ENCODE measurements at places on chromosomes 7 and 10. TPM values are rescaled to one million over a fixed set of nuclear protein-coding genes. Genes with fewer than 3 reads are reported as not detected.

DGKB gene
- not detected for polyA plus RNA-seq

PROSER2 gene
- polyA plus RNA-seq, result not detected

LRRN3 gene
- 0.19 TPM for polyA plus RNA-seq

GNAT3 gene
- polyA plus RNA-seq, result not detected

TMEM196 gene
- polyA plus RNA-seq, result not detected

DNA sequence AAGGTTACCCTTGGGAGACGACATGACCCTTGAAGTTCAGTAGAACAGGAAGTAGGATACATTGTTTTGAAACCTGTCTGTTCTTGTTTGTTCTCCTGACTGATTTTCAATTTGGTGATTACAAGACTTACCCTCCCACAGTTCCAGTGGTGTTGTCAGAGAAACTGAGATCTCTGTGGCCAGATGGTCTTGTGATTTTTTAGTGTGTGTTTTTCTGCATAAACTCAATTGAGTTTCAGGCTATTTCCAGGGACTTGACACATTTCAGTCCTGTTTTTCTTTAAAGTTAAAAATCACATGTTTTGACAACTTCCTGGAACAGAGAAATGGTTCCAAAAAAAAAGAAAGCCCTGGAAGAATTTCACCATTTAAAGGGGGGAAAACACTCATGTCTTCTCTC is 22.3 kb downstream of the PIK3CG start:
- no peak for DNase-seq

- no peak for DNase-seq
These were observed 33.6 kb downstream of the GPER1 start for GRCh38 chr7:1121476-1121875.

DNA sequence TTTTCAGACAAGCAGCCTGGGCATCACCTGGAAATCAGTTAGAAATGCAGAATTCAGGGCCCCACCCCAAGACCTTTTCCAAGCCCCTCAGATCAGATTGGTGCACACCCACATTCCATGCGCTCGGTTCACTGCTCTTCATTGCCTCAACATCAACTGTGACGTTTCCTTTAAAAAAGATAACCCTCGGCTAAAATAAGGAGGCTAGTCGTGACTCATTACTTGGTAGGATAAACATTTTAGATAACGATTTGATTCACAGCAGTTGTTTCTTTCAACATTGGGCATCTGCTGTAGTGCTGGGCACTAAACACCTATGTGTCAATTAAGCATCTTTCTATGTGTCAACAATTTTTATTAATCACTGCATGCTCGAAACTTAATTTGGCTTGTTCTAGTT is 191.1 kb upstream of the LRGUK start:
- DNase-seq, result no peak

GRCh38 chr10:72238392-72239175 is 22.5 kb upstream of the ASCC1 start:
- DNase-seq, result no peak

- no peak for DNase-seq
These were observed 589.0 kb downstream of the SUGCT start for GRCh38 chr7:40723829-40724228.

GRCh38 chr10:35316218-35316967 is 19.9 kb upstream of the CCNY start:
- no peak for DNase-seq

GRCh38 chr10:125061557-125062226 is 98.7 kb downstream of the CTBP2 start:
- peak; percentile 20 for DNase-seq

- no peak for DNase-seq
These were observed 101.8 kb upstream of the MKLN1 start for GRCh38 chr7:131225619-131226513.

DNA sequence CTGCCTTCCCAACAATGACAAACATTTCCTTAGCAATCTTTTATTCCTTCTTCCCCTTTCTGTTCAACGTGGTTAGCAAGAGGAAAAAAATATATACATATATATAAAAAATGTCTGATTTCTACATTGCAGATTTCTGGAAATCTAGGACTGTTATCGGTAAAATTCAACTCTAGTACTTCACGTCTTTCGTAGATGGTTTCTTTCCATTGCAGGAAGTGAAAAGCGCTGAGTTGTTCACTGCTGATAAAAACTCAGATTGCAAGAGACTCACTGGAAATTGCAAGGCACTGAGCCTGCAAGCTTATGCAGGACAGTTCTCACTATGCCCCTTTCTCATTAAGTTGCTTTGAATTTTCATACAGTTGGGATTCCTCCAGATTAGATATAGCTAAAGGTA is 23.9 kb downstream of the KIN start:
- no peak for DNase-seq

GRCh38 chr7:150980663-150981062 is 2.5 kb upstream of the KCNH2 start:
- no peak for DNase-seq

GRCh38 chr10:61828034-61828433 is 73.5 kb upstream of the ARID5B start:
- no peak for DNase-seq

GRCh38 chr10:110786172-110786571 is 85.6 kb upstream of the PDCD4 start:
- DNase-seq, result no peak

Measured in B cell (primary cell).